ENCODE measurements at places on chromosomes 12 and 14. TPM values are rescaled to one million over a fixed set of nuclear protein-coding genes. Genes with fewer than 3 reads are reported as not detected.

DNA sequence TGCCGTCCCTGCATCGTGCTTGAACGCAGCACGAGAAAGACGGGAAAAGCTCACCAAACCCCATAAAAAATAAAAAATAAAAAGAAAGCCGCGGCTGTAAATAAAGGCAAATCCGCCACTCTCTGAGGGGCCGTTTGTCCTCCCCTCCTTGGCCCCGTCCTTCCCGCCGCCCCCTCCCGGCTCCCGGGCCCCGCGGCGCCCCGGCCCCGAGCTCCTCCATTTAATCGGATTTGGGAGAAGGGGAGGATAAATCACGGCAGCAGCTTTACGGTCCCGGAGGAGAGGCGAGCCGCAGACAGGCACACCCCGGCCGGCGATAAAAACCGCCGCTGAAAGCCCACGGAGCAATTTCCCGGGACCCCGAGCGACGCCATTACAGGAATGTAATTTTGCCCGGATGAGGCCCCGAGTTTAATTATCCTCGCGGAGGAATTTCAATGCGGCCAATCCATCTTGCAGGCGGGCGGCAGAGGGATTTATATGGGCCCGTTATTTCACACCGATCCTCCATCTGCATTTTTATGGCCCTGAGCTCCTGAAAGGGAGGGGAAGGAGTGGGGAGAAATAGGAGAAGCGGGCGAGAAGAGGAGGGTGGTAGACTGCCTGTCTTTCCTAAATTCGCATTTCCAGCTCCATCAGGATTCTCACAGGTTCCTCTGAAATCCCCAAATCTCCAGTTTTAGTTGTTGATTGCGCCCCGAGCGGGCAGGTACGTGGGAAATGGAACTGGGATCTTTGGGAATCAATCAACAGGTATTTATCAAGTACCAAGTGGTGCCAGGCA lies 1.3 kb upstream of the ATP5MC2 start:
- no peak for DNase-seq

Gene JPH4
- 0.56 TPM for total RNA-seq

- DNase-seq, result no peak
These were observed 3.4 kb downstream of the ATXN7L3B start for GRCh38 chr12:74541074-74541473.

Gene SERPINA5
- total RNA-seq, result 0.50 TPM

Gene PCED1B
- 1.9 TPM for total RNA-seq

DNA sequence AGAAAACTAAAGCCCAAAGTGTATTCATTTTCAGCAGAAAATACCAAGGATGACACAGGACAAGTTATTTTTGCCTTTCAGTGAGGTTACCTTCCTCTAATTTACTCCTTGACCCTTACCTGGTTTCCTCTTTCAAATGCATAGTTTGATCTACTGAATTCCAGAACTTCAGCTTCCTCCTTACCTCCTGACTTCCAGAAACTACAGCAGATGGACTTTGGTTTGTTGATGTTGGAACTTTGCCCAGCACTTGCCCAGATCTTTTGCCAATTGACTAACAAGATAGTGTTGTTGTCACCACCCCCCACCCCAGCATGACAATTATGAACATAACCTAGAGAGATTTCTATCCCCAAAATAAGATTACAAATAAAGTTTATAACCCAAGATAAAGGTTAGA lies 63.2 kb downstream of the NAV3 start:
- DNase-seq, result no peak

GRCh38 chr12:76720068-76720467 lies 43.8 kb upstream of the ZDHHC17 start:
- DNase-seq, result no peak

Gene TAS2R30
- 2.5 TPM for total RNA-seq

Gene ASIC1
- 0.69 TPM for total RNA-seq

GRCh38 chr14:95196268-95196667 lies 38.9 kb upstream of the DICER1 start:
- DNase-seq, result no peak

DNA sequence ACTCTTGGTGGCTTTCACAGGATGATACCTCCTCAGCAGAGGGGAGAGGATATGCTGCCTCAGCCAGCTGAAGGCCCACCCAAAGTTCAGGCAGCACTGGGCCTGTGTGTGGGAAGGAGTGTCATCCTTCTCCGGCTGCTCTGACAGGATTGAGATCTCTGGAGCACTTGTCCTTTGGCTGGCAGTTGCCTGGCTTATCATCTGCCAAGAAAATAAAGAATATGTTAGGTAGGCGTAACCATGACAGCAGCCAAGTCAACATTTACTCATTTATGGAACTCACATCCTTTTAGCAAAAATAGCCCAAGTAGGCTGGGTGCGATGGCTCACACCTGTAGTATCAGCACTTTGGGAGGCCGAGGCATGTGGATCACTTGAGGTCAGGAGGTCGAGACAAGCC lies 68.5 kb downstream of the PPFIBP1 start:
- DNase-seq, result no peak

DNA sequence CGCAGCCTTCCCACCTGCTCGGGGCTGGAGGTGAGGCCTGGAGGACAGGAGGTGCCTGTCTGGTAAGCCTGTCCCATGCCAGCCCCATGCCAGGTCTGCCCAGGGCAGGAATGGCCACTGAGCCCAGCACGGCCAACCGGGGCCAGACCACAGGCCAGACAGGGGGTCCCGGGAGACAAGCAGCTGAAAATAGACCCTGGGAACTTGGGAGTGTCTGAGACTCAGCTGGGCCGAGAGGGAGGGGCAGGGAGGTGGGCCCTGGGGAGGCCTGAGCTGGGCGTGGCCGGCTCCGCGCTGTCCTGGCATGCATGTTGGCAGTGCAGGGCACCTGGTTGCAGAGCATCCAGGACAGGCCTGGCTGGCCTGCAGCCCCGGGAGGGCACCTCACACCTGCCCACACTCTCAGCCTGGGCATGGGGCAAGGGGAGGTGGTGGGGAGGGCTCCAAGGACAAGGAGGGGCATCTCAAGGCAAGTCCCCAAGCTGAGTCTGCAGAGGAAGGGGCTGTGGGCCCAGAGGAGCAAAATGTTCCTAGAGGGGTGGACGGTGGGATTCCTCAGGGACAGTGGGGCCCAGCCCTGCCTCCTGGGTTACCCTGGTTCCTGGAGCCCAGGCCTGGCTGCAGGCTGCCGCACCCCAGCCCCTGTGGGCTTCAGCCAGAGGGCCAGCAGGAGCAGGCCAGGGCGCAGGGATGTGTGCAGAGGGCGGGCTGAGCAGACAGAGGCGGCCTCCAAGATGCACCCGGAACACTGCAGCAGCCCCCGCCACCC lies 3.2 kb upstream of the CRIP1 start:
- no peak for DNase-seq

Gene CLEC14A
- 125 TPM for total RNA-seq

Gene PPP1R3E
- 7.3 TPM for total RNA-seq

- no peak for DNase-seq
These were observed 199.0 kb upstream of the GRIP1 start for GRCh38 chr12:66877925-66878324.

GRCh38 chr14:30580616-30581282 lies 21.8 kb downstream of the G2E3 start:
- no peak for DNase-seq

- DNase-seq, result no peak
These were observed 40.0 kb upstream of the PCNX4 start for GRCh38 chr14:60051721-60052221.

DNA sequence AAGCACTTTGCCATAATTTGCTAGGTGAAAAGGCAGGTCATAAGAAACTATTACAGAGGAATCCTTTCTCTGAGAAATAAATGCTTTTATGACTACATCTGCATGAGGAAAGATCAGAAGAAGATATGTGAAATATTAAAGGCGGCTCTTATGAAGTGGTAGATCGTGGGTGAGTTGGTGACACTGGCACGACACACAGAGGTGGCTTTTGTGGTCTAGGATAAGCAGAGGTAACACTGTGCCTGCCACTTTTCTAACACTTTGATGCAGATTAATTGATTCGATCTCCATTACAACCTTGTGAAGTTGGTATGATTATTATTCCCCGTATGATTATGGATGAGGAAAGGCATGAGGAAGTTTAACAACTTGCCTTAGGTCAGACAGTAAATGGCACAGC lies 60.0 kb upstream of the ELK3 start:
- DNase-seq, result no peak

Gene TBX5
- total RNA-seq, result not detected

Gene CCDC175
- not detected for total RNA-seq

GRCh38 chr14:76929927-76930326 lies 98.6 kb downstream of the IRF2BPL start:
- no peak for DNase-seq

Gene RTL1
- total RNA-seq, result not detected

DNA sequence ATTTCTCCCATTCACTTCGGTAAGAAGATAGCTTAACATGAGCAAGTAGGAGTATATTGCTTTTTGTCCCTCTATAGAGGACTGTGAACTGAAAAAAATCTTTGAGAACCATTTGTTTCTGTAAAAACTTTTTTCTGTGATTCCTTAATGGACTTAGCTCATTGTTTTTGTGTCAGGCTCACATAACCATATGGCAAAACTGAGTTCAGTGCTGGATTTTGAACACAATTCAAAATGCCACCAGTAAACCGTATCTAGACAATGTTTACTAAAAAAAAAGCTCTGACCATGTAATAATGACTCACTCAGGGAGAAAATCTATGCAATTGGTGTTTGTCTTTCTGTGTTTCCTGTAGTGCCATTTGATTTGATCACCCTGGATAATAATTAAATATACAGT lies 5.2 kb downstream of the TRHDE start:
- no peak for DNase-seq

DNA sequence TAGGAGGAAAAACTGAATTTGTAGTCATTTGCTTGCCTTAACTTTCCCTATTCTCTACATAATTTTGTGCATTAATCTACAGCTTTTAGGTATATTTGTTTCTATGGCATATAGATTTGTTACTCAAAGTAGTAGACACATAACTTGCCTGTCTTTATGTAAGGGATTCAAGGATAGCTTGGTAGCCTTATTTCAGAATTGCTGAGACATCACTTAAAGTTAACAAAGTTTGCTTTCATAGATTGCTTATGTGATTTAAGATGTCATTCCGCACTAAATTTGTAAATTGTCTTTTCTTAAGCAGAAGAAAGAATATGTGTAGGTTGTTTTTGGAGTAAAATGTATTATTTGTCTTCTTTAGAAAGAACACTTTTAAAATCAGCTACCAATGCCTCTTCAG lies 477.7 kb upstream of the NOVA1 start:
- no peak for DNase-seq

Measured in omental fat pad (tissue), 4 donors.